ENCODE measurements at places on chromosomes 5 and 9.

DNA sequence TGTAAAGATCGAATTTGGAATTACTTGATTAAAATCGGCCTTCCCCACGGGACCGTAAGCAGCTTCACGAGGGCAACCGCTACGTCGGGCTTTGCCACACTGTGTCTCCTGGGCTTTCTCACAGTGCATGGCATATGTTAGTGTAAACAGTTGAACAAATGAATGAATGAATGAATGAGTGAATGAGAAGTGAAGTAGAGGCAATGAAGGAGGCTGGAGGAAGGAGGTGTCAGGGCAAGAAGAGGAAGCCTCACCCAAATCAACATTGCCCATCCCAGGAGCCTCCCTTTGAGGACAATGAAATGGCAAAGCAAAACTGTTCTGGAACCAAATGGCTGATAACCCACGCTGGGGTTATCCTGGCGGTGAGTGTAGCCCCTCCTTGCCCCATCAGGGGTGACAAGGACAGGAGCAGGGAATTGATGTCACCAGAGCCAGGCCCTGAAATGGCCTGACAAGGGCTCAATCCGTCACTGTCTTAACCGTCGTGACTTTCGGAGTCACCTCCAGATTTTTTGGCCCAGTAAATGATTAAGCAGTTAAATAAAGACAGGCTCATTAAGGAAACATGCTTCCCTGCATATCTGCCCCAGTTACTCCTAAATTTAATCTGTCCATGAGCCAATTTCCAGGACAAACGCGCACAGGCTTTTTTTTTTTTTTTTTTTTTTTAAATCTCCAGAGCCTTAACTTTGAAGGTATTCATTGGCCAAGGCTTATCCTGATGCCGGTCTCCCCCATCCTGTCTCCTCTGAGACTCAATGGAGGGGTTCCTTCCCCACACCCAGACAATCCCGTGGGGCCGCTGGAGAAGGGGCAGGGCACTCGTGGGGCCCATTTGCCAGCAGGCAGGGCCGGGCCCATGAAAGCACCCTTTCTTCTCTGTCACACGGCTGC, 88.4 kb upstream of the BOD1 start:
- DNase-seq, result no peak

GRCh38 chr5:177594071-177594470, 2.1 kb downstream of the TMED9 start:
- no peak for DNase-seq

GRCh38 chr9:77899679-77900354, 131.8 kb downstream of the GNAQ start:
- DNase-seq, result no peak

GRCh38 chr9:131264231-131264630, 12.1 kb downstream of the FAM78A start:
- no peak for DNase-seq

DNA sequence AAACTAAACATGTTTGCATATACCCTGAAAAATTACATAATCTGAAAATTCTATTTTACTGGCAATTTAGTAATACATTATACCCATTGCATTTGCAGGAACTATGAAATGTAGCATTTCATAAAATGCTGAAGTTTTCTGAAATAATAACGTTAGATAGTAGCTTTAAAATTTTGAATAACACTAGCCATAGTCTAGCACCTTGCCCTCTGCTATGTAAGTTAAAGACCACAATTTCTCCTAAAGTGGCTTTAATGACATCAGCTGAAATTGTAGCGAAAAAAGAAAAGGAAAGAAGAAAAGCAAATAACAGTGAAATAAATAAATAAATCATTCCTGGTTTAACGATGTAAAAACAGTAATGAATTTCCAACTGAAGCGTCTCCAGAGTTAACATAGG, 172.8 kb upstream of the RASA1 start:
- no peak for DNase-seq

DNA sequence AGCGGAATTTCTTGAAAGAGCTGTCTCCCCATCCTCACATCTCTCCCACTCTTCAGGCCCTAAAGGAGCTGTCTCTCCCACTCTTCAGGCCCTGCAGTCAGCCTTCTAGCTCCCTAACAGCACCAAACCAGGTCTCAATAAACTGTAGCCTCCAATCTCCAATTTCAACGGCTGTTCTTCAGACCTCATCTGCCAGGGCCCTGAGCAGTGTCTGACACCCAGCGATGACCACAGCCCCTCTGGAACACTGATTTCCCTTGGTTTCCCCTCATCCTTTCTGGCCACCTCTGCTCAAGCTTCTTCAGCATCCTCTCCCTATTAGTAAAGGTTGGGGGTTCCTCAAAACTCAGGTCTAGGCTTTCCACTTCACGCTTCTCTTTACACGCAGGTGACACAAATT, 1.6 kb upstream of the P4HA2 start:
- DNase-seq, result no peak

DNA sequence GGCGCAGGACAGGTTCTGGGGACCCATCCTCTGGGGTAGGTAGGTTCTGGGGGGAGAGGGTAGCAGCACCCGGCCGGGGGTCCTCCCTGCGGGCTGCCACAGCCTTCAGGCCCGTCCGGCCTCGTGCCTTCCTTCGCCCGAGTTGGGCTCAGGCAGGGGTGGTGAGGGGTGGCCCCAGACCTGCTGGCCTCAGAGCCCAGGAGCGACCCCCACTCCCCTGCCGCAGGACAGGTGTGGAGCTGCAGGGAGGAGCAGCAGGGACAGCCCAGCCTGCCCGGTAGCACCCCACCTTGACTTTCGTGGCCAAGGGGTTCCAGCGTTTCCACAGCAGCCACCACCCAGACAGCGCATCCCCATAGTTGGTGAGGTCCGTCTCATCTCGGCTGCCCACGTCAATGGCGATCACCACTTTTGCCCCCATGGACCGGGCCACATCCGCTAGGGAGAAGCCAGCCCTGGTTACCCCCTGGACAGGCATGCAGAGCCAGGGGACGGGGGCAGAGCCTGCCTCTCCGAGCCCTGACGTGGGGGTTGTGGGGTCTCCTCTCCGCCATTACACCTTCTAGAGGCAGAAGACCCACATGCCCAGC, 3.4 kb upstream of the NSMF start:
- DNase-seq, result no peak

- no peak for DNase-seq
Observed at GRCh38 chr5:159189310-159189709, 20.0 kb downstream of the RNF145 start.

DNA sequence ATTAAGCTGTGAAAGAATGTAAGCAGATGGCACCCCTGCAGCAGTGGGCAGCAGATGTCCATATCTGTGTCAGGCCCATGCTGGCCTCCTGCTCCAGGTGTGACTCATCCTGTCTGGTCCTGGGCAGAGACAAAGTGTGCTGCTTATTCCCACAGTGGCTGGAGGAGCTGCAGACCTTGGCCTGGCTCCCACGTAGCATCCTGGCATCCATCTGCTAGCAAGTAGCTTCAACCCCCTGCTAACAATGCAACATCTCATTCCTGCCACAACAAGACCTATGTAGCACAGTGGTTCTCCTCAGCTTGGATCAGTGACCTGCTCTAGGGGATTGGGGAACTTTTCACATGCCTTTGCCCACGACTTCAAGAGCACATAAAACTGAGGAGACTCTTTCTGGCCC, 126.4 kb upstream of the SLC12A2 start:
- no peak for DNase-seq

GRCh38 chr5:138666226-138666742, 86.9 kb upstream of the CTNNA1 start:
- DNase-seq, result no peak

GRCh38 chr9:4630836-4631235, 31.3 kb upstream of the PLPP6 start:
- no peak for DNase-seq

DNA sequence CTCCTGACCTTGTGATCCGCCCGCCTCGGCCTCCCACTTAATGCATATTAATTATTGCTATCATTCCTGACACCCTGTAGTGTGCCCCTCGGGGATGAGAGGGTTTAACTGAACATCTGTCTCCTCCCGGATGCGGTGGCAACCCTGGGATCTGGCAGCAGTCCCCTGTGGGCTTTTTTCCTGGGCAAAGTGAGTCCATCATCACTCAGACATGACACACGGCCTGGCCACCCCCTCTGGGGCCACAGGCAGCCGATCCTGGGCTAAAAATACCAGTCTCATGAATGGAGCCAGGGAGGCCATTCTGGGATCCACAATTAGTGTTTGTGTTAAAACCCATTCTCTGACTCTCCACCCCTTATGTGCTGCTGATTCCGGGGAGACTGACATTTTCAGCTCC, 161.2 kb downstream of the RGS3 start:
- no peak for DNase-seq

- no peak for DNase-seq
Observed at GRCh38 chr9:91972711-91973110, 22.7 kb upstream of the ROR2 start.

DNA sequence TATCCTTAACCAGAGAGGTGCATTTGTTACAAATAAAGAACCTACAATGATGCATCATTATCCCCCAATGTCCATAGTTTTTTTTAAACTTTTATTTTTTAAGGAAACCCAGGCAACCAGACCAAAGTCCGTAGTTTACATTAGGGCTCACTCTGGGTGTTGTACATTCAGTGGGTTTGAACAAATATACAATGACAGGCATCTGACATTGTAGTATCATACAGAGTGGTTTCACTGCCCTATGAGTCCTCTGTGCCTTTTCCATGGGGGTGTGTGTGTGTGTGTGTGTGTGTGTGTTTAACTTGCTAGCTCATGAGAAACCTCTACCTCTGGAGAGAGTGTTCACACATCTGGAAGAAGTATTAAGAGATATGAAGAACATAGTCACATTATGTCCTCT, 141.5 kb downstream of the KDM4C start:
- DNase-seq, result no peak

DNA sequence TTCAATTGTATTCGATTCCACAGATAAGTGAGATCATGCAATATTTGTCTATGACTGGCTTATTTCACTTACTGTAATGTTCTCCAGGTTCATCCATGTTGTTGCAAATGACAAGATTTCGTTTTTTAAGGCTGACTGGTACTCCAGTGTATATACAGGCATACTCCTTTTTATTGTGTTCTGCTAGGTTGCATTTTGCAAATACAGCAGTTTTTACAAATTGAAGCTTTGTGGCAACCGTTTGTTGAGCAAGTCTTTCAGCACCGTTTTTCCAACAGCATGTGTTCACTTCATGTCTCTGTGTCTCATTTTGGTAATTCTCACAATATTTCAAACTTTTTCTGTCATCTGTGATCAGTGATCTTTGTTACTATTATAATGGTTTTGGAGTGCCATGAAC, 82.7 kb downstream of the DMXL1 start:
- no peak for DNase-seq

GRCh38 chr9:99020786-99021436, 77.2 kb downstream of the COL15A1 start:
- no peak for DNase-seq

DNA sequence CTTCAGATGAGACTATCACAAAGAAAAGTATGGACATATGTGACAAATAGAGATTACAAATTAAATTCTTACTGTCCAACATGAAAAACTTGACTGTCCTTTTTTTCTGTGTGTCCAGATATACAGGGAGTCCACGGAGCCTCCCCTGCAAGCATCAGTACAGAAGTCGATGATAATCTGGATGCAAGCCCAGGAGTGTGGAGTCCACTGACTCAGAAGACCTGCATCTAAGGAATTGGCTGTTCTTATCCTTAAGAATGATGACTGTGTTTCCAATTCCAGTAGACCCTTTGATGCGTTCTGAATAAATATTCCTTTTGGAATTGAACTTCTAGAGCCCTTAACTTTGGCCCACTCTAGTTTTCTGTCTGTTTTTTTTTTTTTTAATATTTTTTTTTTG, 56.7 kb upstream of the TAF11L2 start:
- no peak for DNase-seq

DNA sequence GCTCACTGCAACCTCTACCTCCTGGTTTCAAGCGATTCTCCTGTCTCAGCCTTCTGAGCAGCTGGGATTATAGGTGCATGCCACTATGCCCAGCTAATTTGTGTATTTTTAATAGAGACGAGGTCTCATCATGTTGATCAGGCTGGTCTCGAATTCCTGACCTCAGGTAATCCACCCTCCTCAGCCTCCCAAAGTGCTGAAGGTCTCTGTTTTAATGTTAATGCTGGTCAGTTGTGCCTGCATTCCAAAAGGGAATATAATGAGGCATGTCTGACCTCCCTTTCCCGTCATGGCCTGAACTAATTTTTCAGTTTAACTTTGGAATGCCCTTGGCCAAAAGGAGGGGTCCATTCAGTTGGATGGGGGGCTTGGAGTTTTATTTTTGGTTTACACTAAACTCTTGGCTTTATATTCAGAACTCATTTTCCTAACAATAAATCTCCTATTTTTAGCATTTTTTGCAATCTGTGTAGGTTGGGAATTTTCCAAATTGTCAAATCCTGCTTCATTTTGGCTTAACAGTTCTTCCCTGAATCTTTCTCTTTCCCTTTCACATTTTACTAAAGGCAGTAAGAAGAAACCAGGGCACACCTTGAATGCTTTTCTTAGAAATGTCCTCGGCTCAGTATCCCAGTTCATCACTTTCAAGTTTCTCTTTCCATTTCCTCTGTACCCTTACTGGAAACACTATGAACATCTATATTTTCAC, 1175.5 kb downstream of the MAT2B start:
- DNase-seq, result no peak

- no peak for DNase-seq
Observed at GRCh38 chr5:37715361-37715760, 124.5 kb downstream of the GDNF start.

DNA sequence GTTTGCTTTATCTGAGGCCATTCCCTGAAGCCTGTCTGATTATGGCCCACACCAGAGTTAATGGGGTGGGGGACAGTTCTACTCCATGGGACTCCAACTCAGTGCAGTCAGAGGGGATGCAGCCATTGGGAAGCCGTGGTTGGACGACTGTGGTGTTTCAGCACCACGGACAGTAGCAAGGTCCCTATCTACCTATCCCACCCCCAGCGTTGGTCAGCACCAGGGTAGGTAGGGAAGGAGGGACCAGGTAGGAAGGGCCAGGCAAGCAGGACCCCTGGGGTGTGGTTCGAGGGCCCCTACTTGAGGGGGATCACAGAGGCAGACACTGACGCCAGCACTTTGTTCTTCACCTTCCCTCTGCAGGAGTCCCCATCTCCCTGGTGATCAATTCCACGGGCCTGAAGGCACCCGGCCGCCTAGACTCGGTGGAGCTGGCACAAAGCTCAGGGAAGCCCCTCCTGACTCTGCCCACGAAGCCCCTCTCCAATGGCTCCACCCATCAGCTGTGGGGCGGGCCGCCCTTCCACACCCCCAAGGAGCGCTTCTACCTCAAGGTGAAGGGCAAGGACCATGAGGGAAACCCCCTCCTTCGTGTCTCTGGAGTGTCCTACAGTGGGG, 33.2 kb downstream of the HMCN2 start:
- DNase-seq, result no peak

- no peak for DNase-seq
Observed at GRCh38 chr5:60888359-60889061, 44.4 kb upstream of the ELOVL7 start.

GRCh38 chr9:33378121-33378795, 24.1 kb downstream of the AQP7 start:
- no peak for DNase-seq

- no peak for DNase-seq
Observed at GRCh38 chr5:146836226-146836842, 42.2 kb downstream of the PPP2R2B start.

Data from inflammatory macrophage treated with lipopolysaccharide for 1 hour (primary cell).